CD4-positive, alpha-beta T cell treated with Interleukin-21 for 1 hour (primary cell): ENCODE measurements at places on chromosomes 1 and 21.

DNA sequence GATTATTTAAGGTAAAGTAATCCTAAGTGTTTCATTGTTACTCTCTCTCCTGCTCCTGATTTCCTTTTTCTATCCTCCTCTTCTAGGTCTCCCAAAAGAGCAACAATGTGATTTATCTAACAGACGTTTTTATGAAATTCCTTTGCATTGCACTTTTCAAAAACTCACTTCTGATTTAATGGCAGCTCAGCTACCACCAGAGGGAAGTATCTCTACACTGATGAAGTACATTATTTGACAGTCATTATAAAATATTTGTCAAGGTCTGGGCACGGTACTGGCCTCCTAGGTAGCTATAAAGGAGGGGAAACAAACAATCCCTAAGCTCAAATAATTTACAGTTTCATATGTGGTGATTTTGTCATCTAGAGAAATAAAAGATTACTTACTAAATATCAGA, 15.6 kb downstream of the TMPRSS15 start:
- DNase-seq = no peak

DNA sequence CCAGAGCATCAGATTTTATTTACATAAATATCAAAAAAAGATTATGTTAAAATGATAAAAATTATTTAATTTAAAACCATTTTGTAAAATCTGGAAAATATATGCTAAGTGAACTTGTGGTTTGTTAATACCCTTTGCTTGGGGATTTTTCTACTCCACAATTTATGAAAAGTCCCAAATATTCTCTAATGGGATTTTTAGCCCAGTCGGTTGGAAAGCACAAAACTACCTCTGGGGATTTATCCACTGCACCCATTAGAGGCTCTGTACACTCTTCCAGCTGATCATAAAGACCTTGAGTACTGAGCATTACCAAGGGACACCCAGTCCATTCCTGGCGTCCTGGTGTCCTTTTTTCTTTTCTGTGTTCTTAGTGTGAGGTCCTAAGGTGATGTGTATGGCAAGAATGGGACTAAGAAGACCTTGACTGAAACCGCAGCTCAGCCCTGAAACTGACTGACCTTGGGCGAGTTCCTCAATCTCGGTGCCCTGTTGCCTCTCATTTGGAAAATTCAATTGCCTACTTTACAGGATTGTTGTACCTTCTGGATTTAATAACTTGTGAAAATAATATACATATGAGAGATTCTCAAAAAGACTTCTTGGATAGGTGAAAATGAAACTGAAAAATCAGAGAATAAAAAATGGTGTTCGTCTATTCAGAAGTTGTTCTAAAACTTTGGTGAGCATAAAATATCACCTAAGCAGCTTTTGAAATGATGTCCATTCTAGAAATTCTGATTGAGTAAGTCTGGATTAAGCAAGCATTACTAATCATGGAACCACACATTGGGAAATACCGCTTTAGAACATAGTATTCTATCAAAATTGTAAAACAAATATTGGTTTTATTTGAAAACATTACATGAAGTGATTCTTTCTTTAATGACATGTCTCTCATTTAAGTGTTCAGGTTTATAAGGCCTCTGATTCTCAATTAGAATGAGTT, 21.5 kb upstream of the SAMSN1 start:
- DNase-seq = no peak

- DNase-seq = no peak
Measured at GRCh38 chr1:246528933-246529731, 22.1 kb upstream of the SMYD3 start.

DNA sequence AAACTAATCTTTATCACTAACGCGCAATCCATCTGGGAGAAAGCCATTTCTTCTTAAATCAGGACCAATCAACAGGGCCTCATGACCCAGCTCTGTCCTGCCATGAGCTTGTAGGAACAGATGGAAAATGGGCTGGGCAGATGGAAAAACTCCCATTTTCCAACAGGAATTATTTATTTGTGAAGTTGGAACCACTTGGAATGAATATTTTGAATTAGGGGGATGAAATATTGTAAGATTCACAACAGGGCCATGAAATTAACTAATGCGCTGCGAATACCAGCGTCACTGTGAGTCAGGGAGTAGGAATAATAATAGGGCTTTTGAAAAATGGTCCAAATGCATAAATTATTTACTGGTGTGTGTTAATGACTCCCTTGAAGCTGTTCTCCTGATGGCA, 53.1 kb upstream of the CYP2J2 start:
- DNase-seq = no peak

GRCh38 chr1:230517786-230518185, 91.7 kb upstream of the PGBD5 start:
- no peak for DNase-seq

DNA sequence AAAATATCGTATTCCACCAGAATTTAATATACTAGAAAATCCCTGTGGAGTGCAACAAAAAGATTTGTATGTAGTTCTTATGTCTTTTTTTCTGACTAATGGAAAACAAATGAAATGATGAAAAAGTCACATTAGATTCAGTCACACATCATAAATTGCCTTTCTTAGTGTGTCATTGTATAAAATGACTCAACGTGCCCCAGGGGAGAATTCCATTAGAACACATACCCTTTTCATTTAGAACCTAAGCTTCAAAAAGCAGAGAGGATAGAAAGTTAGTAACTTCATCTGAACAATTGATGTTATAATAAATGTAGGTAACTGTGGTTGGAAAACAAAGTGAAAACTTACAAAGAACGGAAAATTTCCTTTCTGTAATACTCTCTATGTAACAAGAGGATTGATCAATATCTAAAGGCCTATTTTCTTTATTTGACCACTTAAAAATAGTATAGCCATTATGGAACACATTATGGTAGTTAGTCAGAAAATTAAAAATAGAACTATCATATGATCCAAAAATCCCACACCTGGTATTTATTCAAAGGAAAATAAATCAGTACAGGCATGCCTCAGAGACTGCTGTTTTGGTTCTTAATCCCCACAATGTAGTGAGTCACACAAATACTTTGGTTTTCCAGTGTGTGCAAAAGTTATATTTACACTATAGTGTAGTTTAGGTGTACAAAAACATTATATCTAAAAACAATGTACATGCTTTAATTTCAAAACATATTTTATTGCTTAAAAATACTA, 1016.1 kb downstream of the KCNT2 start:
- DNase-seq = no peak

DNA sequence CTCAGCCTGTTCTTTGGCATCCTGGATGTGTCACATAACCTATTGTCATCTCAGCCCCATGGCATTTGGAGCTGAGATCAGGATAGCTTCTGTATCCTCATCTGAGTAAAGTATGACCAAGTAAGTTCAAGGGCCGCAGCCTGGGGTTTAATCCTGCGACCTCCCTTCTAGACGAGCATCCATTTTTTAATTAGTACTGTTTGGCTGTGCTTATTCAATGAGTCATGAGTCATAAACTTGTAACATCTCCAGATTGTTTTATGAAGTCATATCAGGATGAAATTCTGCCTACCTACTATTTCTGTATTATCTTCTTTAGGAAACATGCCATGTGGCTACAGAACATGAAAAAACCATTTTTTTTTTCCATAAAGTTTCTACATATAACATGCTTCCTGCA, 119.1 kb downstream of the ERG start:
- no peak for DNase-seq

- peak; percentile 41 for DNase-seq
Measured at GRCh38 chr1:10429868-10430215, 391 bp upstream of the CENPS start.

DNA sequence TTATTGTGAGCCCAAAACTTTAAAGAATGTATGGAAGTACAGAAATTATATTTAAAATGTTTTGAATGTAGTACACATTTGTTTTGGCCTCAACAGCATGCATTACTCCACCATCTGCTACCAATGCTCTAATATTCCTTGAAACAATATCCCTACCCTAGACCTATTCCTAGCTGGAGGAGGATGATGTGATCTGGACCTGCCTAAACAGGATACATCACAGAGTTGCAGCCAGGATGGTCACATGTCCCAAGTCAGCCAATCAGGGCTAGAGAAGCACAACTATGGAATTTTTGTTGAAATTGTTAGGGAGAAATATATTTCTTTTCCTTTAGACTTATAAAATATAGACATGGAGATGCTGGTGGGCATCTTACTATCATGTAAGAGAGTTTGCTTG, 623.3 kb upstream of the NR5A2 start:
- no peak for DNase-seq

DNA sequence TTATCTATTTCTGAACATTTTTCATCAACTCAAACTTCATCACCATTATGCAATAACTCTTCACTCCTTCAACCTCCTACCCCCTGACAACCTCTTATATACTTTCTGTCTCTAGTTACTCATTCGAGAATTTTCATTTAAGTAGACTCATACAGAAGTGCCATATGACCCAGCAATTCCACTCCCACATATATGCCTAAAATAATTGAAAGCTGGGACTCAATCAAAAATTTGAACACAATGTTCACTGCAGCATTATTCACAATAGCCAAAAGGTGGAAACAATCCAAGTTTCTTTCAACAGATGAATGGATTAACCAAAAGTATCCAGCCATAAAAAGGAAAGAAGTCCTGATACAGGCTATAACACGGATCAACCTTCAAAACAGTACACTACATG, 24.1 kb downstream of the COL11A1 start:
- no peak for DNase-seq

GRCh38 chr1:3282186-3282585, 172.3 kb upstream of the ARHGEF16 start:
- DNase-seq = no peak

GRCh38 chr21:39096754-39097153, 86.5 kb downstream of the PSMG1 start:
- DNase-seq = no peak

GRCh38 chr1:183061194-183061593, 38.0 kb downstream of the LAMC1 start:
- no peak for DNase-seq
